ENCODE measurements at places on chromosomes 1 and 21.

GRCh38 chr1:4108758-4109627 lies 208.9 kb upstream of the C1orf174 start:
- no peak for DNase-seq

- no peak for DNase-seq
Measured at GRCh38 chr1:35810096-35810881, 2.5 kb downstream of the AGO4 start.

DNA sequence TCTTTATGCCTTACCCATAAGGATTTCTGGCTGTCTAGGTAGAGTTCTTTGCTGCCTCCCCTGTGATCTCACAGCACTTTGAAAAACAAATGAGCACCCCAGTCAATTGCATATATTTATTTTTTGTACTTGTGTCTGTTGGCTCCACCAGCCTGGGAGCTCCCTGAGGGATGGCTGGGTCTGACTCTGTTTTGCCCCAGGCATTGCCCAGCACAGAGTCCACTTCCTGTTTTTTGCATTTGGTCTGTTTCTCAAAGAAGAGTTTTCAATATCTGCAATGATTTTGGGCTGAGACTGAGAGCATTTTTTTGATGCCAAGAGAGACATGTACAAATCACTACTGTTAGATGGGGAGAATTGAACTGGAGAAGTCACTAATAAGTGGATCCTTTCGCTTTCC lies 125.0 kb downstream of the FOXD2 start:
- no peak for DNase-seq

- DNase-seq = no peak
Measured at GRCh38 chr1:152768847-152769533, 6.0 kb upstream of the LCE1F start.

DNA sequence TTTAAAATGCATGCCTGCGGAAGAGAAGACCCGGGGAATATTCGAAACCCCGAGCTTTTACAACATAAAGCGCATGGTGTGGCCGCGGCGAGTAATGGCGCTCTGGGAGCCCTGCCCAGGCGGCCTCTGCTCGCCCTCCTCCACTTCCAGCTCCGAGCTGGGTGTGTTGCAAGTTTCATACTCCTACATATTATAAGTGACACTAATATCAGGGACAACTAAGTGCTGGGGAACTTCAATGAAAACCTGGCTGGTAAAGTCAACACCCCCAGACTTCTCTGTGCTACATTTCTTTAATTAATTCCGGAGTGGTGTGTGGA lies 11.8 kb downstream of the SIM2 start:
- no peak for DNase-seq

GRCh38 chr1:20266642-20267041 lies 24.0 kb upstream of the VWA5B1 start:
- no peak for DNase-seq

DNA sequence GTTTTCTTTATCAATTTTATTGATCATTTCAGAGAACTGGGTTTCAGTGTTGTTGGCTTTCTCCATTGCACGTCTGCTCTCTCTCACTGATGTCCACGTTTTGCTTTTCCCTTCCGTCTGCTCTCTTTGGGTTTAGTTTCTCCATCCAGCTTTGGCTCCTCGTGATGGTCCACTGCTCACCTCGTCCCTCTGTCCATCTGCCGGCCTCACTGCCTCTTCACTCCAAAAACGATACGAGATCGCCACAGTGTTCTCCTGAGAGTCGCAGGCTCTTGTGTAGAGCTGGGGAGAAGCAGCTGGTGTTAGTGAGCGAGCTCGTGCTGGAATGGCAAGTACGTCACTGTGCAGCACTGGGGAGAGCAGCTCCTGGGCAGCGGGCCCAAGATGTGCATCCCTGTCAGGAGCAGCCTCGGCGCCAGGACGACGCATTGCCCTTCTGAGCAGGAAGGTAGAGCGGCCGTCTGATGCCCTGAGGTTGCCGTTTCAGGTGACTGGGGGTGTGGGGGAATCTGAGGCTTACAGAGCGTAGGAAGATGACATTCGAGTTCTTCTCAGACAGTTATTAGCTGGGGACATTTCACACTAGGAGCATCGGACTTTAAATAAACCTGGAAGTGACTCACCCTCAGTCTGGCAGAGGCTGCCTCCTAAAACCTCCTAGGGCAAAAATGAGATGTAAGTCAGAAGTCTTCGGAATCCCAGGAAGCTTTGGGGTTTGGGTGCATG lies 31.4 kb upstream of the PCBP3 start:
- DNase-seq = peak; percentile 40

- no peak for DNase-seq
Measured at GRCh38 chr1:100232156-100232555, 17.5 kb downstream of the DBT start.

DNA sequence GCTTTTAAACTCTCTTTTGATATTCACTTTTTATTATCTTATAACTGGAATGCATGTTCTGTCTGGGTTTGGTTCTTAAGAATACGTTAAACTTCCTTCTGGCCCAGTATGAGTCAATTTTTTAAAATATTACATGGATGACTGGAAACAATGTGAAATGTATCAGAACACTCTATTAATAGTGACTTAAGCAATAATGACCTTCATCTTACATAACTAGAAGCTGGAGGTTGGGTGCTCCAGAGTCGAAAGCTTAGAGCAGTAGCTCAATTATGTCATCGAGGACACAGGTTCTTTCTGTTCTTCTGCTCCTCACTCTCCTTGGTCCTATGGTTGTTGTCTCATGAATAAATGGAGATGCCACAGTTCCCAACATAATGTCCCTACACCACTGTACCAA lies 91.6 kb upstream of the FOXD3 start:
- DNase-seq = no peak

DNA sequence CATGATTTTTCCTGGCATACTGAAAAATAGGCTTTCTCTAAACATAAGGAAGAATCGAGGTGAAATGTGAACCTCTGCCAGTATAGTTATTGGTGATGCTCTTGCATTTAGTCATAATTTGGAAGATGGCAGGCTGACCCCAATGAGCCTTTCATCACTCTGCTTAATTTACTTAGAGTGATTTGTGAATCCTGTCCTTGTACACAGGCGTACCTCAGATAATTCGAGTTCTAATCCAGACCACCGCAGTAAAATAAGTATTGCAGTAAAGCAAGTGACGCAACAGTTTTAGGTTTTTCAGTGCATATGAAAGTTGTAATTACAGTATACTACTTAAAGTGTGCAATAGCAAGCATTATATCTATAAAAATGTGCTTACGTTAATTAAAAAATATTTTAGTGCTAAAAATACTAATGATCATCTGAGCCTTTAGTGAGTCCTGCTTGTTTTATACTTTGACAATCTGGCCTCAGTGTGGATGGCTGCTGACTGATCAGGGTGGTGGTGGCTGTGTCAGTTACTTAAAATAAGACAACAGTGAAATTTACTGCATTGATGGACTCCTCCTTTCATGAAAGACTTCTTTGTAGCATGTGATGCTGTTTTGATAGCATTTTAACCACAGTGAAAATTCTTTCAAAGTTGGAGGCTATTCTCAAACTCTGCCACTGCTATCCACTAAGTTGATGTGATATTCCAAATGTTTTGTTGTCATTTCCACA lies 1.7 kb downstream of the PKNOX1 start:
- no peak for DNase-seq

DNA sequence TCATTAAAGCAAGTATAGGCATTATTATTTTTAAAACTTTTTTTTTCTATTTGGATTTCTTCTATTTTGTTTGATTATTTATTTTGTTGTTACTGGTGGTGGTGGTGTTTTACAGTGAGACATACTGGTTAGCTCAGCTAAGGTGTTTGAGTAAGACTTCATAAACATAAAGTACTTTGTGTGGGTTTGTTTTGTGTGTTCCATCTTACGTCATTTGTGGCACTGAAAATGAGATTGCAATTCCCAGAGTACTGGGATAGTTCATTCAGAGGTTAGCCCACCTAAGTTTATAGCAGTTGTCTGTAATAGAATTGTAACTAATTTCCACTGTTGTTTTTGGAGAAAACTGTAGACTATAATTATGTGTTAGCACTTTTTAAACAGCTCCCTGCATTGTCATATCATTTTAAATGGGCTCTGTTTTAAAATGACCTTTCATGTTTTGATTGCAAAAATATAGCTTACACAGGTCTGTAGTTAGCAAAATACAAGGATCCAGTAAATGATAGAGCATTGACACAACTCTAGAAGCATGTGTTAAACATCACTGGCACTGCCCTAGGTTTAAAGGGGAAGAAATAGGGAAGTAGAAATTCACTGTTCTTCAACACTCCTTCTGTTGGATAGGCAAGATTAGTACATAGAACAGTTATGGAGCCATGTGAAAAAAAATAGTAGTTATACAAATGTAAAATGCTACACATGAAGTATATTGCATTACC lies 171.7 kb downstream of the NFIA start:
- no peak for DNase-seq

GRCh38 chr1:233627376-233627775 lies 13.5 kb downstream of the KCNK1 start:
- DNase-seq = peak; percentile 56

DNA sequence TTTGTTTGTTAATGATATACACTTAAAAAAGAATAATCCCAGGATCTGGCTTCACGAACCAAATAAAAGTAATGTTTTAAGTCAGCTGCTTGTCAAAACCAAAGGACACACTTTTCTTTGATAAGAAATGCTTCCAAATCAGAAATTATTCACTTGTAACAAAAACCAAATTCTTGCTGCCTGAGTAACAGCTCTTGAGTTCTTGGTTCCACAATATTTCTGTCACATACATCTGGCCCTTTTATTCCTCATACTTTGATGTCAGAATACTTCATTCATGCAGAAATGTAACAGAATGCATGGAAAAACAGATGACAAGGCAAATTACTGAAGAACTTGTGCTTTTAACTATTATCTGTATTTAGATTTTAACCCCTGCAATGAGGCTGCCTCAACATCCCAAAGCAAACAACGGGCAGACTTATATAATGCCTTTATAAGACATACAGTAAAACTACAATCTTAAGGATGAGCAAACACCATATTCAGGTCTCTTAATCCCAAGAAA lies 1.5 kb downstream of the VAMP4 start:
- DNase-seq = no peak

- no peak for DNase-seq
Measured at GRCh38 chr1:181493166-181493565, 9.8 kb downstream of the CACNA1E start.

DNA sequence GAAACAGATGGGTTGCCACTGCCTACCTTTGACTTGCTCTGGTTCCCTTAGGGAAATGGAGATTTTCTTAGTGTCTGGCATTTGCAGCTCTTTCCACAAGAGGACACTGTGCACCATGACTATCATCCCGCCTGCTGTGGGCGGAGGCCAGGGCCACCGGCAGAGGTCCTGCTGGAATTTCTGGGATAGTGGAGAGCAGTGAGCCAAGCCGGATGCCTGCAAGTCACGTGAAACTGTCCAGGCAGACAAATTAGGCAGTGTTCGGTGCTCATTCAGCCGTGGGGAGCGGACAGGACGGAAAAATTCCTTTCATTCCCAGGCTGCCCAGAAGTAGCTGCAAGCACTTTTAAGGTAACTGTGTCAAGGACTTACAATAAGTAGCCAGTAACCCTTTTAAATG lies 43.4 kb downstream of the IGSF5 start:
- DNase-seq = peak; percentile 66

GRCh38 chr1:71002709-71003475 lies 44.7 kb downstream of the PTGER3 start:
- no peak for DNase-seq

- DNase-seq = no peak
Measured at GRCh38 chr1:19477284-19478249, 7.8 kb downstream of the CAPZB start.

DNA sequence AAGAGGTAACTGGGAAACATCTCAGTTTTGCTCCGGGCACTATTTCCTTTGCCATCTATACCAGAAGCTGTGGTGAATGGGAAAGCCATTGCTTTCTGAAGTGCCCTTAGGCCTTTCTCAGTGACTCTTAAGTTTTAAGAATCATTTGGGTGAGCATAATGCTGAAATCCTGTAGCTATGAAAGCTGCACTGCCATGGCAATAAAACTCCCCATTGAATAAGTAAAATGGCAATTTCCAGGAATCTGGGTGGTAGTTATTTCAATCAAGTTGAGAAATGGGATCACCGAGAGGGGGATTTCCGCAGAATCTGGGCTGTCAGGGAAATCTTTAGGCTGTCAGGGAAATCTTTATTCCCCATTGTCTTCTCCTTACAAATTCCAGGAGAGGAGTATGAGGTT lies 26.8 kb upstream of the MACF1 start:
- no peak for DNase-seq

DNA sequence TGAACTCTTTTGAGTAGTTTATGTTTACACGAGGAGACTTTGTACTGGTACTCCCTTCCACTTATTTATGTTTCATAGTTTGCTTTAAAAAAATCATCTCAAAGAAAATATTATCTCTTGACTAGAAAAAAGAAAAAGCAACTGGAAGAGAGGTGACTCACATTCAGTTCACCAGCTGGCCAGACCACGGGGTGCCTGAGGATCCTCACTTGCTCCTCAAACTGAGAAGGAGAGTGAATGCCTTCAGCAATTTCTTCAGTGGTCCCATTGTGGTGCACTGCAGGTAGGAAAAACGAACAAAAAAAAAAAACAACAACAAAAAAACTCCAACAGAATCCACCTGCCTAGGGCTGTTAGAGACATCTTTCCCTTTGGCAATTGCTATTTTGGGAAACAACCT lies 102.9 kb downstream of the PTPRC start:
- DNase-seq = peak; percentile 24

DNA sequence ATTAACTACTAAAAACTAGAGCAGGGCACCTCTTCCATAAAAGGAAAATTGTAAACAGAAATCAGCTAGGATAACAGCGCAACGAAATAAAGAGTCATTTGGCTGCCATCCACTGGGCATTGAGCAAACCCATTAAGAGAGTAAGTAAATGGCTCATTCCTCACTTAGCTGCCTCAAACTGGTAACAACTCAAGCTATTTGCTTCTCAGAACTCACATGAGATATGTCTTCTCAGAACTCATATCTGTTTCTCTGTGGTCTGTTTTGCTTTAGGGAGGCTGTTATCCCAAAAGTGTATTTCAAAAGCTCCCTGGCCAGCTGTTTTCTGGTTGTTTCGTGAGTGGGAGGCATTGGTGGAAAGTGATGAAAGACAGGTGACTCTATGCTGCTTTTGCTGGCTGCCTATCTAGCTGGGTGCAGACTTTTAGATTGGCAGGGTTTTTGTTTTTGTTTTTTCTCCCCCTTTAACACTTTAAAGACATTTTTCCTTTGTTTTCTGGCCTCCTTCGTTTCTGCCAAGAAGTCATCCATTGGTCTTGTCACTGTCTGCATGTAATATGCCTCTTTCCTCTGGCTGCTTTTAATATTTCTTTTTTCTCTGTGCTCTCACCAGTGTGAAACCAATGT lies 269.2 kb upstream of the RGS18 start:
- no peak for DNase-seq

DNA sequence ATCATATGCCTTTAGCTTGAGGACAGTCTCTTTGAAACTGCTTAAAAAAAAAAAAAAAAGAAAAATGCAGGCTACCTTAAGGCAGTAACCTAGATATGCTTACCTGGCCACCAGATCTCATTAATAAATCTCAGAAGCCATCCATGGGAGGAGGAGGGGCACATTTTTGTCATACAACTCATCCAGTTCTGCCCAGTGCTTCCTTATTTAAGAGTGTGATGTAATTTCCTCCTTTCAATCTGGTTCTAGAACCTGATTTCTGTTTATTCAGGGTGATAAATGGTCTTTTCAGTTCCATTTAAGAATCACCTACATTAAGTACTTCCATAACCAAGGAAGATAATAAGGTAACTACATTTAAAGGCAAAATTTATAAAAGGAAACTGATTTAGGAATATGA lies 6.1 kb downstream of the ERRFI1 start:
- DNase-seq = no peak

GRCh38 chr1:89603651-89604413 lies 29.1 kb upstream of the LRRC8C start:
- no peak for DNase-seq

GRCh38 chr1:234600418-234601281 lies 9.3 kb downstream of the IRF2BP2 start:
- DNase-seq = no peak
